HTR-8/SVneo (cell line): ENCODE measurements at places on chromosomes 4 and X.

DNA sequence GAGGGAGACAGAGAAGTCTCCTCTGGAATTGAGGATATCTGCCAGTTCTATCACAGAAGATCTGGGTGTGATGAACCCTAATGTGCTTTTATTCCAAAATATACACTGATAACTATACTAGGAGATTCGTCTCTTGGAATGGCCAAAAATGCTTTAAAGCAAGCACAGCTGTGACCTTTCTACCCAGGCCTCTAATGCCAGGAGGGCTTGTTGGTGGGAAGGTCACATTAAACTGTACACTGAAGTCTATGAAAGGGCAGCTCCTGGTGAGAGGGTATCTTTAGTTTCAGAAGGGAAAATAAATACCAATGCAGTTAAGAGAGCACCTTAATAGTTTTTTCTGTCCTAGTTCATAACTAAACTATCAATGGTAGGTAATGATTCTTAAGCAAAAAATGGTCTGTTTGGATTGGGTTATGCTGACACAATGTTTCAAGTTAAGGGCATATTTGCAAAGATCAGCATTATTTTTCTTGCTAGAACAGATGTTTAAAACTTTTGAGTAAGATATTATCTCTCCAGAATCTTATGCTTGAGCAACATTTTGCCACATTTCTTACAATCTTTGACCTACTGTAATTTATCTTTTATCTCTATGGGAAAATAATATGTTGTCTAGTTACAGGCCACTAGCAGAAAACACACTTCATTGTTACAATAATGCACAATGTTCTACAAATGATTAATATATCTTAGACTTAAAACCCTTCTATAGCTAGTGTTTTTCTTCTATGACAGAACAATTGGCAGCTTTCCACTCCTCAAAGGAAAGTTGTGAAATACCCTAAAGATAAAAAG is 59.6 kb downstream of the SEC24D start:
- no peak for DNase-seq

GRCh38 chrX:45727761-45728160 is 527.1 kb upstream of the DIPK2B start:
- no peak for DNase-seq

DNA sequence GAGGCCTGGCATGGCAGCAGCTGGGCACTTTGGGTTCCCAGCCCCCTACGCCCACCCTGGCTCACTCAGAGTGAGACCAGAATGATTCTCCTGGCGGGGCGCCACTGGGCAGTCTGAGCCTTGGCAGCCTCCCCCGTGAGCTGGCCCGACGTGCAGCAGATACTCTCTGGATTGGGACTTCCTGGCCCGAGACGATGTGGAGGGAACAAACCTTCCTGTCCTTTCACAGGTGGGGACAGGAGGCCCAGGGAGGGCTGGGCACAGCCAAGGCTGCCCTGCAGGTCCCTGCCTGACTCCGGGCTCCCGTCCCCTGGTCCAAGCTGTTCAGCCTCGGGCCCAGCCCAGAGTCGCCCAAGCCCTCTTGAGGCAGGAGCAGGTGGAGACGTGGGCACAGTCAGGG is 17.9 kb upstream of the ADD1 start:
- DNase-seq = no peak

DNA sequence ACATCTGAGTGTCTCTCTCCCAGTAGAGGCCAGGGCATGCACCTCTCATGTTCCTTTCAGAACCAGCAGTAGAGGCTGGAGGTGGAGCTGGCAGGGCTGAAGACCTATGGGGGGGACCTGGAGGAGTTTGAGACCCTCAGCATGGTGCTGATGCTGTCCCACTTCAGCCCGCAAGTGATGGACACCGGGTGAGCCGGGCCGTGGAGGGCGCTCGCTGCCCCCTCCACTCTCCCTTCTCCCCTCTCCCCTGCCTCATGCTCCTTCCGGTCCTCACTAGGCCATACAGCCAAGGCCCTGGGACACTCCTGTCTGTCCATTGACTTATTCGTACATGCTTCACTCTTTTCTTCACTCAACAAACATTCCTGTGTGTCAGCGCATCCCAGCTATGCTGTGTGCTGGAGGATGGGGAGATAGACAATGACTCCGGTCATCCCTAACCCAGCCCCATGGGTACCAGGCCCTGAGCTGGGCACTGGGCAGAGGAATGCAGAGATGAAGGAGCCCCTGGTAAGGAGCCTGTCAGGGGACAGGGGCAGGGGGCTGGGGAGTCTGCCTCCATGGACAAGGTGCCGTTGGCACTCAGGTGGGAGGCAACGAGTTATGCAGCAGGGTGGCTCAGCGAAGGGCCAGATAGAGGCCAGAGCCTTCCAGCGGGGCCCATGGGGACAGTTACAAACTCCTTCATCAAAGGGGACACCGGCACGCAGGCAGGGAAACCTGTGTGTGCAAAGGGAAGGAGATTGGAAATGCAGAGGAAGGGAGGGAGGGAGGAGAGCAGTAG is 28.4 kb upstream of the WFS1 start:
- no peak for DNase-seq

GRCh38 chr4:75637176-75637575 is 6.8 kb upstream of the CDKL2 start:
- no peak for DNase-seq

- DNase-seq = no peak
Observed at GRCh38 chr4:159195361-159195769, 92.5 kb downstream of the RAPGEF2 start.
